ENCODE measurements at places on chromosomes 2 and 18. TPM values are rescaled to one million over a fixed set of nuclear protein-coding genes. Genes with fewer than 3 reads are reported as not detected.

SPATA3 gene
- total RNA-seq, result not detected

TMEM200C gene
- total RNA-seq, result 0.83 TPM

PSMA8 gene
- not detected for total RNA-seq

SUCLG1 gene
- 62.6 TPM for total RNA-seq

PSD4 gene
- 0.08 TPM for total RNA-seq

UNC80 gene
- under 0.01 TPM for total RNA-seq

IL1RN gene
- total RNA-seq, result not detected

CHRNG gene
- total RNA-seq, result not detected
